Purkinje cell (primary cell): ENCODE measurements at places on chromosomes 5 and 9. TPM values are rescaled to one million over a fixed set of nuclear protein-coding genes. Genes with fewer than 3 reads are reported as not detected.

FCN2 gene
- not detected in 2 replicates for polyA plus RNA-seq

DCTN4 gene
- polyA plus RNA-seq: 30.1 and 38.8 TPM in 2 replicates

FBP2 gene
- not detected in 2 replicates for polyA plus RNA-seq

ATG12 gene
- 63.4 and 73.6 TPM in 2 replicates for polyA plus RNA-seq

RALGPS1 gene
- 8.0 and 9.1 TPM in 2 replicates for polyA plus RNA-seq

PITX1 gene
- polyA plus RNA-seq: not detected in 2 replicates

IFNA21 gene
- not detected in 2 replicates for polyA plus RNA-seq

NUDT2 gene
- 58.5 and 67.5 TPM in 2 replicates for polyA plus RNA-seq

CD14 gene
- polyA plus RNA-seq: 3.2 and 5.5 TPM in 2 replicates

ZNF483 gene
- polyA plus RNA-seq: 4.0 and 10.0 TPM in 2 replicates

TNFSF8 gene
- not detected in 2 replicates for polyA plus RNA-seq

RCL1 gene
- 5.4 and 7.9 TPM in 2 replicates for polyA plus RNA-seq
